ENCODE measurements at places on chromosomes 3 and 15.

DNA sequence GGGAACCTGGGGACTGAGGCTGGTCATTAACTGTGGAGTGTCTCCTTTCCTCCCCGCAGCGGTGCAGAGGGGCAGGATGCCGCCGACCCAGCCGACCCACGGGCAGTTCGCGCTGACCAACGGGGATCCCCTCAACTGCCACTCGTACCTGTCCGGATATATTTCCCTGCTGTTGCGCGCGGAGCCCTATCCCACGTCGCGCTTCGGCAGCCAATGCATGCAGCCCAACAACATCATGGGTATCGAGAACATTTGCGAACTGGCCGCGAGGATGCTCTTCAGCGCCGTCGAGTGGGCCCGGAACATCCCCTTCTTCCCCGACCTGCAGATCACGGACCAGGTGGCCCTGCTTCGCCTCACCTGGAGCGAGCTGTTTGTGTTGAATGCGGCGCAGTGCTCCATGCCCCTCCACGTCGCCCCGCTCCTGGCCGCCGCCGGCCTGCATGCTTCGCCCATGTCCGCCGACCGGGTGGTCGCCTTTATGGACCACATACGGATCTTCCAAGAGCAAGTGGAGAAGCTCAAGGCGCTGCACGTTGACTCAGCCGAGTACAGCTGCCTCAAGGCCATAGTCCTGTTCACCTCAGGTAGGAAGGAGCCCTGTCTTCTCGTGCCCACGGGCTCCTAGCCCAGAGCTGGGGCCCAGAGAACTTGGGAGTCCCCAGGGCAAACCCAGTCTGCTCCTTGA, 3.7 kb downstream of the NR2F2 start:
- DNase-seq, result no peak

DNA sequence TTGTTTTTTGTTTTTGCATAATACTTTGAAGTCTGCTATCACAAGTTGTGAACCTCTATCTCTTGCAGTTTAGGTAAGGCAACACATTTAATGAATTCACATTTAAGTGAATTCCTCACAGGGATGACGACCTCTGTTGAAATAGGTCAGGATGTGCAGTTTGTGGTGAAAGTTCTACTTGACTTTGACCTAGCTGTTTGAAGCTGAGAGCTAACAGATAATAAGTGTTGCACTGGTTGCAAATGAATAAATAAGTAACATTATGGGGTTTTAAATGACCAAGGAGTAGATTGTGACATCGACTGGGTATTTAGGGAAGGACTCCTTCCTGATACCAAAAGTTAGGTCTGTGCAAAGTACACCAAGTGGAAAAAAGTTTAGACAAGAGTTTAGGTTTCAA, 23.9 kb downstream of the NIT2 start:
- no peak for DNase-seq

DNA sequence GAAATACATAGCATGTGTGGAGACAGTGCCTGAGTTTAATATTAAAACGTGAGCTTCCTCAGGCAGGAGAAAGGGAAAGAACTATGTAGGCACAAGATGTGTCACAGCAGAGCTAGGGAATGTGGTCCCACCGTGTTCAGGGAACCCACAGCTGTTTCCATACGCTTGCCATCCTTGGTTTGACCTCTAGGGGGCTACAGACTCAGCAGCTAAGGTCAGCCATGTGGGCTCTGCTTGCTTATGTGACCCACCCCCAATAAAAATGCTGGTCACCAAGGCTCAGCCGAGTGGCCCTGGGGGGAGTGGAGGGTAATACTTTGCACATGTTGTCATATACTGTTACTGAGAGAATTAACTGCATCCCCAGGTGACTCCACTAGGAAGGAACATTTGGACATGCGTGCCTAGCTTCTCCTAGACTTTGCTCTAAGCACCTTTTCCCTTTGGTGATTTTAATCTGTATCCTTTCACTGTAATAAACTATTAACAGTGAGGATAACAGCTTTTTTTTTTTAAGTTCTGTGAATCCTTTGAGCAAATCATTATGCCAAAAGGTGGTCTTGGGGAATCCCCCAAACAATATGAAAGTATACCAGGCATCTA, 3.3 kb downstream of the TUBGCP5 start:
- DNase-seq, result peak; percentile 67

GRCh38 chr15:58307313-58307961, 124.4 kb upstream of the LIPC start:
- no peak for DNase-seq

DNA sequence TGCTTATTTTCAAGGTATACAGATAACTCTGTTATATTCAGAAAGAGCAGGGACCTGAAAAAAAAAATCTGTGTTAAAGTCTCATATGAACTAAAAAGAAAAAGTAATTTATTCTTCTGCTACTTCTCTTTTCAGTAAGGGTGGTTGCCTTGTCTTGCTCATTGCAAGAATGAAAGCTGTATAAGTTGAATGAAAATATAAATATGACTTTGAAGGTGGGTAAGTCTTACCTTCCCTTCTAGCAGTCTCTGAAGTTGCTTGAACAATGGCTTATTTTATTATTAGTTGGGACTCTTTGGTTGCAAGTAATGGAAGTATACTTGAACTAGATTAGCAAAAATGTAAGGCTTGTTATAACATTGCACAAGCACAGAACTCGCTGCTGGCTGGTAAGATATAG, 1554.9 kb downstream of the SI start:
- DNase-seq, result no peak

DNA sequence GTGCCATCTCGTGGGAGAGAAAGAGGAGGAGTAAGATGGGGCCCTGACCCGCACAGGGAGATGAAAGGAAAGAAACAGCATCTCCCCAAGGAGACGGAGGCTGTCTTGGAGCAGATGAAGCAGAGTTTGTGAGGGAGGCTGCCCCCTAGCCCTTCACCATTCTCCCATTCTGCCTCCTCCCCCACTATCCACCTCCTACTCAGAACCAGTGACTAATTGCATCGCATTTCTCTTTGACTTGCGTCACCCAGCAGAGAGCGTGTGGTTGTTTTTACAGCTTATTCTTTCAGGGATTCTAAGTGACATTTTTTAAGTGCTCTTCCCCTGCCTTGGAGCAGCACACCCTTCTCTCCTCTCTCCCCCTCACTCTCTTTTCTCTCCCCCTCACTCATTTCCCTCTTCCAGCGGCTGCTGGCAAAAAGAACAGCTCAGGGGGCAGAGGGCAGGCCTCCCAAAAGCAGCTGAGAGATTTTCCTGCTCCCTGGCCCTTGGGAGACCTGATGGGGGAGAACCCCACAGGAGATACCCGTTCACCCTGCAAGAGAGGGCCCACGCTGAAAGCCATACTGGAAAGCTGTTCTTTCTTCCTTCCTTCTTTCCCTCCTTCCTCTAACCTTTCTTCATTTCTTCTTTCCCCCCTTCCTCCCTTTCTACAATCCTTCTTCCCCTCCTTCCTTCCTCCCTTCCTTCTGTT, 91.8 kb downstream of the MRPL46 start:
- no peak for DNase-seq

DNA sequence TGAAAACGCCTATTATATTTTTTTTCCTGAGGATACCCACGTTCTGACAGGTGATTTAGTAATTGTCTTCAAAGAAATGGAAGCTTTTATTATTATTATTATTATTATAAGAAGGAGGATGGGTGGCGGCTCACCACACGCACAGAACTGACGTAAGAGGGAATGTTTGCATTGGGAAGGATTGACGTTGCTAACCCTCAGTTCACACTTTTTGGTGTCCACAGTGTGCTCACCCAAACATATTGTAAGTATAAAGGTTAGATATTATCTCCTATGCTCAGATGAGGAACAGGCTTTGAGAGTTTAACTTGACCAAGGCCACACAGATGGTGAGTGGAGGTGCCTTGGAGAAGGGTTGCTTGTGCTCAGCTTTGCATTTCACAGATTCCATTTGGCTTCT, 533.5 kb upstream of the TBL1XR1 start:
- DNase-seq, result no peak

DNA sequence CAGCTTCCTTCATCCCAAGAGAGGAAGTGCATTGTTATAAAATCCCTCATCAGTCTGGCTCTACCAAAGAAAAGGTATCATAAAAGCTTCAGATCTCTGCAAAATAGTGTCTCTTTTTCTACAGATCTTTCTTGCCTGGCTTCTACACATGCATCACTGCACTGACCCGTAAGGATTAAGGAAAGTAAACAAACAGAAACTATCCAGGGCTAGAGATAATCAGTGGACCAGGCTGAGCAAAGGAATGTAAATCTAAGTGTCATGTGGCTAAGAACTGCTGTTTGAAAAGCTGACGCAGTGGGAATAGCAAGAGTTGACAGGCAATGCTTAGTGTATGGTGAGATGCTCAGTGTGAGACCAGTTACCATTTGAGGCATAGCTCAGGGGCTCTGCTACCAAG, 339.7 kb downstream of the IL5RA start:
- DNase-seq, result no peak

DNA sequence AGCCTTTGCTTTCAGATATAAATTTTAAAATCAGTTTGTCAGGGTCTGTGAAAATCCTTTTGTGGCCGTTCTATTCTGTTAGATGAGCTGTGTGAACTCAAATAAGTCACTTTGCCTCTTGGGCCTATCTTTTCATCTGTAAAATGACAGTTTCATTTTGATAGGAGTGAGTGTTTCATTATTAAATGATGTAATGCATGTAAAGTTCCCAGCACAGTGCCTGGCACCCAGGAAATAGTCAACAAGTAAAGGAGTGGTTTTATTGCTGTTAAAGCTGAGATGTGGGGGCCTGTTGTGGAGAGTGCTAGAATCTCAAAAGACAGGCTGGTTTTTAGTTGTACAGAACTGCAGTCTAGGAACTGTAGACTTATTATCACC, 394.5 kb upstream of the CFAP20DC start:
- peak; percentile 32 for DNase-seq

- DNase-seq, result no peak
These were observed 107.5 kb upstream of the NR2F2 start for GRCh38 chr15:96222981-96223380.

DNA sequence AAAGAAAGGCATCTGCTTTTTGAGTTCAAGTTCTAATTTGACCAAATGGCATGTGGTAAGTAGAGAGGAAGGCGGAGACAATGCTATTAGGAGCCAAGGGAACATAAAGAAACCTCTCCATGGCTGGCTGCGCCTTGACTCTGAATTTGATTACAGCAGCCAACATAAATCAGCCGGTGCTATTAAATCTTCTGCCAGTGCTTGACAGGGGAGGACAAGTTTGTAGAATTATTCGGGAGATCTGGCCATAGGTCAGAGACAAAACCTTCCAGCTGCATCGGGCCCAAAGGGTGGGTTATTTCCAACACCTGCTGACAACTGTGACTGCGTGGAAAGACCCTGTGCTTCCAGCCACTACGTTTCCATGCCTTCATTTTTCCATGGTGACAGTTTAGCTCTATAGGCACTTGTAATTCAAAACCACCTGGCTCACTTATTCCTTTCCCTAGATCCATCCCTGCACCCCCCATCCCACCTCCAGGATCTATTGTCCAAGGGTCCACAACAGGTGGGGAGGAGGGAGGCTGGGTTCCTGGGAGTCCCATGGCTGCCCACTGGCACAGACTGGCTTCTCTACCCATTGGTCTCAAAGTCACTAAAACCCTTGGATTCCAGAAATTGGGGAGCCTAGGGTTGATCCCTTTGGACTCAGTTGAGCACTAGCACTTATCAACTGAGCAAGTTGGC, 15.9 kb downstream of the COLQ start:
- no peak for DNase-seq

GRCh38 chr3:15356176-15356575, 23.8 kb upstream of the SH3BP5 start:
- DNase-seq, result no peak

- DNase-seq, result no peak
These were observed 209.3 kb upstream of the ROPN1 start for GRCh38 chr3:124201226-124201625.

DNA sequence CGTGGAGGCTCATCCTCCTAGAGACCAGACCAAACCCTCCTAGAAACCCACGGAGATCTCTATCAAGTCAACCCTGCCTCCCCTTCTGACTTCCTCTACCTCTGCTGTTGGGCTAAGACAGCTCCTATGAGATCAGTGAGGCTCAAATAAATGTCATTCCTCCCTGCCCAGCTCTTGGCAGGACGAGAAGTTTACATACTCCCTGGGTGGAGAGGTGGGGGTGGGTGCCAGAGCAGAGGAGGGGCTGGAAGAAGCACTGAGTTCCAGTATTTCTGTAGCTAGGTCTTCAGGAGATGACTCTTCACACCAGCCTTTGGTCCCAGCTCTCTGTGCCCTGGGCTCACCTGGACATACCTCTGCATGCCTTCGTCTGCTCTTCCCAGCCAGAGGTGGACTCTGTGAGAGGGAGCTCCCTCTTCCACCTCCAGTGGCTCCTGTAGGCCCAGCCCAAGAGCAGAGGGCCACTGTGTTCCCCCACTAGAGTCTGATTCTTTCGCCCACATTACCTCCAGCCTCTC, 42.4 kb upstream of the TLE3 start:
- DNase-seq, result no peak

GRCh38 chr15:71747128-71748083, 62.9 kb upstream of the NR2E3 start:
- DNase-seq, result no peak

DNA sequence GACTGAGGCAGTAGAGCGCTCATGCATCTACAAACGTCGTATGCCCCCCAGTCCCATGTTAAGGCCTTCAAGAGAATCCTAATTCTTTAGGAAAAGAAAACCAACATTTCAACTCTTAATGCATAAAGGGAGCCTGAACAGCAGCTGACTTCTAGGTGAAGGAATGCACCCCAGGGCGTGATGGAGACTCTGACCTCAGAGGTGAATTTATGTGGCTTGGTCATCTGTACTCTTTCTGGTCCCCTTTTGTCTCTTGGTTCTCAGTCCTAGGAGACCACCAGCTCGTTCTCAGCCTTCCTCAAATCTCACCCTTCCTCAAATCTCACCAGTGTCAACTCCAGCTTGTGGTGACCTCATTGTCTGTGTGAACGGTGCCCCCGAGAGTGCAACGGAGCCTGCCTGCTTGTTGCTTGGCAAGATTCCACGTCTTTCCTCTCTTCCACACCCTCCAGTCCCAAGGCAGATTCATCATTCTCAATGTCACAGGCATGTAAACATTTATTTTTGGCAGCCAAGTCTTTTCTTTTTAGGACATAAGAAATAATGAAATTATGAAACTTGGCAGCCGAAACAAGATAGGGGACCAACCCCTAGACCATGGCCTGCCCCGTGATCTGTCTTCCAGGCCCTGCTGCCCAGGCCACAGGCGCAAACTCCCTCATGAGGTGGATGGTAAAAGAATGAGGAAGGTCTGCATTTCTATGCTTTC, 166.2 kb downstream of the ADAMTS17 start:
- no peak for DNase-seq
